ENCODE measurements at places on chromosomes 1 and 21.

DNA sequence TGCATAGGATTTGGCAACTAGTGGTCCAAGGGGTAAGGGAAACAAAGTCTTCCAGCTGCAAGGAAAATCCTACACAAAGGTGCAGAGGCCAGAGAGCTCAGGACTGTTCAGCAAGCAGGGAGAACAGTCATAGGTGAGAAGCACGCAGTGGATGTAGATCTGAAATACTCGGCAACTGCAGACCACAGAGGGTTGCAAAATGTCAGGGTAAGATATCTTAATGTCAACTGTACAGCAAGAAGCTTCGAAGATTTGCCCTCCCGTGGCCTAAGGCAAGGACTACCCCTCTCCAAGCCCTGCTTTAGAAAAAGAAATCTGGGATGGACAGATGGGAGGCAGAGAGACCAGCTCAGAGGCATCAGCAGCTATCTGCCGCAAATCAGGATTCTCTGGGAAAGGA is 153.4 kb upstream of the IRF2BP2 start:
- DNase-seq = no peak

- DNase-seq = no peak
These were observed 2.1 kb upstream of the KLHDC9 start for GRCh38 chr1:161096015-161096414.

DNA sequence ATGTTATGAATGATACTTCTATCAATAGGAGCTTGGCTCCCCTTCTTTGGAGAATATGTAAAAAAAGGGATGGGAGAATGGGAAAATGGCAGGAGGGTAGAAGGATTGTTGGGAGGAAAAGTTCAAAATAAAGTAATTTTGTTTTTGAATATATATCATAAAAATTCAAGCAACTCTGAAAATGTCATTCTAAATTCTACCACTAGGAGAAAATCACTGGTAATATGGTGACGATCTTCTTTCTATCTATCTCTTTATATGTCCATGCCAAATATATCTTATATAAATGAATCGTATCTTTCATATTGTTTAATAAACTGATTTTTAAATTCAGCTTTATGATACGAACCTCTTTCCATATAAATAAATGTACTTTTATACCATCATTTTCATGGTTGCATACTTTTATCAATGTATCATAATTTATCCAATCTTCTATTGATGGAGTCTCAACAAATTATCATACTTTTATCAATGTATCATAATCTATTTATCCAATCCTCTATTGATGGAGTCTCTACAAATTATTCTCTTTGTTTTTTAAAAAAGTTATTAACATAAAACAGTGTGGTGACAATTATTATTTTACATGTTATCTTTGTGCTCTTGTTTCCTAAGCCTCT is 73.7 kb upstream of the MARK1 start:
- no peak for DNase-seq

- DNase-seq = no peak
These were observed 228.6 kb upstream of the LYPLAL1 start for GRCh38 chr1:218945050-218945449.

- no peak for DNase-seq
These were observed 59.8 kb downstream of the XCL1 start for GRCh38 chr1:168636200-168636599.

DNA sequence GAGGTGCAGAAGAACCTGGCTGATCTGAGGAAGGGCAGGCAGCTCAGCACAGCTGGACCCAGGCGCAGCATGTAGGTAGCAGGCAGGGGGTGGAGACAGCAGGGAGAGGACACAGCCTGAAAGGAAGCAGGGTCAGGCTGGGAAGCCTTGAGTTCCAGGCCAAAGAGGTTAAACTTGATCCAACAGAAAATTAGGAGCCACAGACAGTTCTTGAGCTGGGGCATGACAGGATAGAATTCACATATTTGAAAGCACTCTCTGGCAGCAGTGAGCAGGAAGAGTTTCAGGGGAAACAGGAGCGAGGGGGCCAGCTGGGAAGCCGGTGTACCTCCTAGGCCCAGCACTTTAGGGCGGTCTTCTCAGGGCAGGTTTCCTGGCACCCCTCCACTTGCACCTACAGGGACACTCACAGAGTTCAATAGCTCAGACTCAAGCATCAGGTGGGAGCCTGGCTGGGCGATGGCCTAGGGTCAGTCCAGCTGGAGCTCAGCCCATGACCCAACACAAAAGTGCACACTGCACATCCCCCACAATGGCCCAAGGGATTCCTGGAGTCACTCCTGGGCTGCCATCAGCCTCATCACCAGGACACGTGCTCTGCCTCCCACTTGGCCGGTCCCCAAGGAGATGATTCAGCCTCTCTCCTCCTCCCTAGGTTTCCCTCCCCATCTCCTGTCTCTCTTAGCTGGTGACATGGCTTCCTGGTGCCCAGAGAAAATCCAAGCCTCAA is 22.7 kb downstream of the MATN1 start:
- peak; percentile 92 for DNase-seq

- peak; percentile 42 for DNase-seq
These were observed at the start of gene ARTN for GRCh38 chr1:43933386-43934100. Gene ARTN, plus strand, starts transcription at chr1:43933801. Its CDS starts 1,856 bp downstream, at chr1:43935657.

- no peak for DNase-seq
These were observed 2110.6 kb downstream of the MRPL39 start for GRCh38 chr21:23496729-23497128.

DNA sequence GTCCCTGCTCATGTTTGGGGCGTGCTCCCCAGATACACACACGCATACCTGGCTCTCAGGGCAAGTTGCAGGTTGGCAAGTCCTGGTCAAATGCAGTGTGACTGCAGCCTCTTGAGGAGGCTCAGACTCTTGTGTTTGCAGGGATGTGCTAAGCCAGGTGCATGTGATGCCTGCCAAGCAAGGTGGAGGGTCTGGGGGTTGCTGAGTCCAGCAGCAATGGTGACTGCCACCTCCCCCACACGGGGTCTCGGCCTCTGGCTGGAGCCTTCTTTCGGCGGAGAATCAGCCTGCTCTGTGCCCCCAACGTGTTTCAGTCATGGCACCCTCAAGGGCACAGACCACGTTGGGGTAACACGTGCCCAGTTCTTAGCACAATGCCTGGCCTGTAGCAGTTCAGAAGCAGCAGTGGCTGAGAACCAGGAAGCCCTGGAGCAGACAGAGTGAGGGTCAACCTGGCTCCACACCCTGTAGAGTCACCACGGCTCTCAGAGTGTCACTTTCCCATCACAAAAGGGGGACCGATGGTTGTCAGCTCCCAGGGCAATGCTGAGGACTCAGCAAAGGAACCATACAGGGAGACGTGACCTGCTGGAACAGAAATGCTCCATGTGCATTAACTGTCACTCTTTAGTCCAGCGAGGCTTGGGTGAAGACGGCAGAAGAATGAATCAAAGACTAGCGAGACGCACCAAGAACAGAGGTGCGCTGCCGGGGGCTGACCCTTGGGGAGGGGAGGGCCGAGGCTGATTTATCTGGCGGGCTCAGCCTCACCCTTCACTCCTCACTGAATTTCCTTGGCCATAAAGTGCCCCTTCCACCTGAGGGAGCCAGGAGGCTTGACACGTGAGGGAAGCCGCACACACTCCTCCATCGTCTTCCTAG is 109.0 kb downstream of the PGBD5 start:
- no peak for DNase-seq

- DNase-seq = no peak
These were observed 201.7 kb upstream of the BEND5 start for GRCh38 chr1:48978413-48978812.

- DNase-seq = peak; percentile 61
These were observed 999 bp downstream of the THAP3 start for GRCh38 chr1:6625584-6626149.

DNA sequence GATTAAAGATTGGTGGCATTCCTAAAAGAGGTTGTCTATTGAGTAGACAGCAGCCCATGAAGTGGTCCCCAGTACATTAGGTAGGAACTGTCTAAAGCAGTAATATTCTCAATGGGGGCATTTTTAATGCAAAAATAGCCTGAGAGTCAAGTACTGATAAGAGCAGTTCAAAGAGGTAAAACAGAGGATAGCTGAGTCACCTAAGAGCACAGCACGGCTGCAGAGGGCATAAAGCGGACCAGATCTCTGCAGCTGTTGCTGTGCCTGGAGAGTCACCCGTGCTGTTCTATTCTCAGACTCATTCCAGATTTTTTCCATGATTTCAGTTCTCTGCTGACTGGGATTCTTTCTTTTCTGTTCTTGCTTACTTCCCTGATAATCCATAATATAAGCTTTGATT is 313.2 kb downstream of the OLFM3 start:
- no peak for DNase-seq

GRCh38 chr1:225042263-225042662 is 112.8 kb downstream of the DNAH14 start:
- DNase-seq = no peak

DNA sequence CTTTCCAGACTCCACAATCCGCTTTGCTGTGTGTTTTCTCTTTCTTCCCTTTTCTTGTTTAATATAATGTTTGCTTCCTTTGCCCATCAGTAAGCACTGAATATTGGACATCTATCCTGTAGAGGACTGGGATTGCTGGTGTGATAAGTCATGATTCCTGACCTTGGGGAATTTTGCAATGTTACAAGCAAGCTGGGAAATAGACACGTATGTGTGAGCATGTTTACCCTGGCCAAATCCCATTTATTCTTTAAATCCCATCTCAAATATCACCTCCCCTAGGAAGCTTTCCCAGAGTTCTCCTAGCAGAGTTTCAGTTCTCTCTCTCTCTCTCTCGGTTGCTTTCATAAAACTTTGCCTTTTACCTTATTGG is 155.3 kb downstream of the ROR1 start:
- DNase-seq = no peak

- no peak for DNase-seq
These were observed 32.2 kb upstream of the LRRC7 start for GRCh38 chr1:69535490-69535889.

DNA sequence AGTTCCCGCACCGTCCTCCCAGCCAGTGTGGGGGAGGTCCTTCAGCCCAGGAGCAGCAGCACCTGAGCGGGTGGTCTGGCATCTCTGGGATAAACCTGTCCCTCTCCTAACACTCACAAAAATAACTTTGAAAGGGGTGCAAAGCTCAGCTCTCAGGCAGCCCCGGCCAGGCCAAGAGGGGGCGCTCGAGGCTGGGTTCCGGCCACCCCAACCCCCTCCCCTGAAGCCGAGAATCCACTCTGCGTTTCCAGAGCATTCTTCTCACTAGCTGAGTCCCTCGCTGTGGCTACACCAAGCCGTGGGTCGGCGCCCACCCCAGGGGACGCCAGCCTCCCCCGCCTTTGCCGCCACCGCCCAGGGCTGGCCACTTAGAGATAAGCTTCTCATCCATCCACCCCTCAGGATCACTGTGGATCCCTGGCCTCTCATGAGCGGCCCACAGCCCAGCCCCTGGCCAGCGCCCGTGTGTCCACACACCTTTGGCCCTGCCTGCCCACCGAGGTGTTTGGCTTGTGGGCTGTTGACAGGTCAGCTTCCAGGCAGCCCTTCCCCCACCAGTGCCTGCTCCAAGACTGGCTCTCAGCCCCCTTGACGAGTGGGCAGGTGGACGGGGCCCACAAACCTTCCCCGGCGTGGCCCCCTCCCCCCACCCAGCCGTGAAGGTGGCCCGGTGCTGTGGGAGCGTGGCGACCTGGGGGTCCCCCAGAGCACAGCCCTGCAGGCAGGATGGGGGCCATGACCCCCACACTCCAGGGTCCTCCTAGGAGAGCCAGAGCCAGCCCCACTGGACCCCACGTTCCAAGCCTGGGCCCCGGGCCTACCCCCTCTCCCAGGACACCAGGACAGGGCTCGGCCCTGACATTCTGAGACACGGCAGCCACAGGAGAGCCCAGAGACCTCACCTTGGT is 1.9 kb downstream of the FTCD start:
- peak; percentile 50 for DNase-seq

- DNase-seq = no peak
These were observed 49.0 kb downstream of the OMA1 start for GRCh38 chr1:58497499-58497898.

GRCh38 chr1:3380469-3380868 is 74.0 kb upstream of the ARHGEF16 start:
- no peak for DNase-seq

- no peak for DNase-seq
These were observed 223.5 kb downstream of the HMCN1 start for GRCh38 chr1:185957441-185958363.

DNA sequence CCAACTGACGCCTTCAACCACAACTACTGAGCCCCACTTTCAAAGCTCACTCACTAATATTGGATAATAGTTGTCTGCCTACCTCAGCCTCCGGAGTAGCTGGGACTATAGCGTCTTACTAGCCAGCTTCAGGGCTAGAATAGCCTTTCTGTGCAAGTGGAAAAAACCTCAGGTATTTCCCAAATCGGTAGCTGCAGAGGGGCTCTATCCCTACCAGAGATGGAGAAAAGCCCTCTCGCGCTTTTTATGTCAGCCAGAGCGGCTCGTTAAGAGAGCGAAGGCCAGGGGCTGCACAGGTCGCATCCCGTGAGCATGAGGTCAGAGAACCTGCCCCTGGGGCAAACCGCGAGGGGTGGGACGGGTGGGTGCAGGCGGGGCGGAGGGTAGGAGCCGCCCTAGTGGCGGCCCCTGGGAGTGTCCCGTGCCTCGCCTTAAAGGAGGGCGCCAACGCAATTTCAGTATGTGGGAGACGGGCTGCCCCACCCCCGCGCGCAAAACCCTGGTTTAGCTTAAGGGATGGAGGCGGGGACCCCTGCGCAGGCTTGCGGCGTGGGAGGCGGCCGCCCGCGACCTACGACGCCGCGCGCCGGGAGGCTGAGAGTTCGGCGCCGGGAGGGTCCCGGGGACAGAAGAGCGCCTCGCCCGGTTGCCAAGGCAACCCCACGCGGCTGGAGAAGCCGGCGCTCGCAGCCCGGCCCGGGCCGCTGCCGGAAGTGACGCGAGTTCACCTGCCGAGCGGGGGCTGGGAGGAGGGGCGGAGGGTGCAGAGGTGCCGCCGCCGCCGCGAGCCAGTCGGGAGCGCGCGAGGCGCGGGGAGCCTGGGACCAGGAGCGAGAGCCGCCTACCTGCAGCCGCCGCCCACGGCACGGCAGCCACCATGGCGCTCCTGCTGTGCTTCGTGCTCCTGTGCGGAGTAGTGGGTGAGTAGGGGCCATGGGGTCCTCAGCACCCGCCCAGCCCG is at the start of gene CXADR:
CXADR (plus strand) TSS at position 791 of the 961 bp plus-strand sequence; CDS start at position 878, 87 bp downstream.
- DNase-seq = no peak

- no peak for DNase-seq
These were observed 110.8 kb downstream of the BEND5 start for GRCh38 chr1:48665708-48666407.

GRCh38 chr1:53348486-53349368 is 20.9 kb upstream of the LRP8 start:
- DNase-seq = no peak

- DNase-seq = no peak
These were observed 14.4 kb downstream of the FRRS1 start for GRCh38 chr1:99751877-99752504.

- no peak for DNase-seq
These were observed 10.2 kb upstream of the STMN1 start for GRCh38 chr1:25916460-25916859.

- no peak for DNase-seq
These were observed 72.4 kb downstream of the AJAP1 start for GRCh38 chr1:4726620-4727341.

DNA sequence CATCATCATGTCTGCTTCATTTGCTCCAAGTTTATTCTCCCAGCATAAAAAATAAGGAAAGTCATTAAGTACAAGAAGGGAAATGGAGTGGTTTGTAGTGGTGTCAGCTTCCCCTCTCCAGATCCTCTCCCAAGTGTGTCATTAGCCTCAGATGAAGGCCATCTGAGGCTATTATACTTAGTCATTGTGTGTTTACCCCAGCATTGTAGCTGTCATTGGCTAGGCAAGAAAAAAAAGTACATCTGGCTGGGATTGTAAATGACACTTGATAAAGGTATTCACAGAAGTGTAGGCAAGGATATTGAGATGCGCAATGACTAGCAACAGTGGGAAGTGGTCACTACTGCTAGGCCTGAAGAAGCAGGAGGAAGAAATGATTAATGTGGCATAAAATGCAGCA is 316.9 kb upstream of the SGIP1 start:
- DNase-seq = peak; percentile 81

- no peak for DNase-seq
These were observed 60.9 kb upstream of the IFNAR2 start for GRCh38 chr21:33168886-33169285.
